ENCODE measurements at places on chromosomes 1 and 21.

DNA sequence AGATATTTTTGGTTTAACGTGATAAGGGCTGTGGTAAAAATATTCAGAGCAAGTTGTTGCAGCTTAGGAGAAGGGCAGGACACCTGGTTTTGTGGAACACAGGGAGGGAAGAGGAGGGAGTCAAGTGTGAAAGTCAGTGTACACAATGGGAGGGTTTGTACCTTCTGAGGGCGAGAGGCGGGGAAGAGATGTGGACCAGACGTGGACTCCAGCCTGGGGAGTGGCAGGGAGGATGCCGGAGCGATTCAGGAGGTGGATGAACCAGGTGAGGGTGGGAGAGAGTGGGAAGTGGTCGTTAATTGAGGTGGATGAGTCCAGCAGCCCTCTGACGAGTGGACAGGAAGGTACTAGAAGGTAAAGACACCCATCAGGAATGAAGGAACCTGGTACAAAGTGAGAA, 52.2 kb upstream of the IRF2BP2 start:
- DNase-seq: no peak

DNA sequence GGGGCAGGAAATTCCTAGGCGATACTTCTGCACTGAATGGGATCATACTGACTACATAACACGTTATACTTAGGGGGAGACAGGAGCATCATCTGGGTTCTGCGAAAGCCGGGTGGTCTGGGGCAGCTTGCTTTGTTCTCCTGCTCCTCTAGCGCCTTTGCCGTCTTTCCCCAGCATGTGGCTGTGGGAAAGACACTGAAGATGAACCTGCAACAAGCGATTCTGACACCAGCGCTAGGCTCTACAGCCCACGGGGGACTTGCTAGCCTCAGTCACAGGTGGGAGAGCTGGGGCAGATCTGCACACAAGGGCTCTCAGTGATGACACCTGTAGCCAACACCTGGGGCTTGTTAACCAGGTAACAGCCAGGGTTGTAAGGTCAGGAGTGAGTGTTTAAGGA, 51.8 kb downstream of the CD46 start:
- DNase-seq: no peak

GRCh38 chr1:245232931-245233330, 78.1 kb downstream of the KIF26B start:
- no peak for DNase-seq

- DNase-seq: no peak
Measured at GRCh38 chr1:198845851-198846250, 207.0 kb downstream of the PTPRC start.

DNA sequence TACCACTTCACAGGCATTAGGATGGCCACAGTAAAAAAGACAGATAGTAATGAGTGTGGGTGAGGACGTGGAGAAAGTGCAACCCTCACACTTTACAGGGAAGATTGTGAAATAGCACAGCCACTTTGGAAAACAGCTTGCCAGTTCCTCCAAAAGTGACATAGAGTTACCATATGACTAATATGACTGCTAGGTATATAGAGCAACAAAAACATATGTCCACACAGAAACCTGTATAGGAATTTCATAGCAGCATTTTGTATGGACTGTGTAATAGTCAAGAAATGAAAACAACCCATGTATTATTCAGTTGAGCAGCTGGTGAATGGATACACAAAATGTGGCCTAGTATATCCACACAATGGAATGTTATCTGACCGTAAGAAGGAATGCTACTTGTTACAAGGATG, 30.4 kb upstream of the LBR start:
- DNase-seq: no peak

- DNase-seq: no peak
Measured at GRCh38 chr21:45918835-45919447, 62.6 kb upstream of the COL6A1 start.

- DNase-seq: no peak
Measured at GRCh38 chr21:18007121-18007520, 188.0 kb upstream of the C21orf91 start.

DNA sequence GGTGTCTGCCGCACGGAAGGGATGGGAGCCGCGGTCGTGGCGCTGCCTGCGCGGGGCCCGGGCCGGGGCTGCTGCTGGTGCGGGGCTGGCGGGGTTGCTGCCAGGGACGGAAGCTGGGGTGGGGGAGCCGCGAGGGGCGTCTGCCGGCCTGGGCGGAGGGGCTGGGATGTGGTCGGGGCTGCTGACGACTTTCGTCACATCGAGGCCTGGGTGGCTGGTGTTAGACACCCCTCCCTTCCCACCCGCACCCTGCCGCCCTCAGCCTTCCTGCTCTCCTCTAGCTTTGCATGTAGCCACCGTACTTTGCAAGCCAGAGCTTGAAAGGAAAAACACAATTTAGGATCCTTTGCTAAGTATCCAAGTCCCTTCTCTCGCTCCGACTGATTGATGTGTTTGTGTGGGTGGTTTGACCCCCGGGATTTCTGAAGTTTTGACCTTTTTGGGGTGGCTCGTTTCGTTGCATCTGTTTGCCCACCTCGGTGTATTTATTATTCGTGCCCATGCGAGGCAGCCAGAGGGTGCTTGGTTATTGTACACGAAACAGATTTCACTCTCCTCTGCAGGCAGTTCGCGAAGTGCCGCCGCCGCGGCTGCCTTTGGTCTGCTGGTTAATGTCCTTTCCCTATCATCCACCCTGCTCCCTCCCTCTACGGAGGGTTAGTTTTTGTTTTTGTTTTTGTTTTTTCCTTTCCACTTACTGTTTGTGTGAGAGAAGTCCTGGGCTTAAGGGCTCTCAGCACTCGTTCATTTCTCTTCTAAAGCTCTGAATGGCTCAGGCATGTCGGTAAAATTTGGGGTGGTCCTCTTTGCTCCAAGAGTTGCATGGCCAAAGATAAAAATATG, 868 bp downstream of the C1orf21 start:
- no peak for DNase-seq

DNA sequence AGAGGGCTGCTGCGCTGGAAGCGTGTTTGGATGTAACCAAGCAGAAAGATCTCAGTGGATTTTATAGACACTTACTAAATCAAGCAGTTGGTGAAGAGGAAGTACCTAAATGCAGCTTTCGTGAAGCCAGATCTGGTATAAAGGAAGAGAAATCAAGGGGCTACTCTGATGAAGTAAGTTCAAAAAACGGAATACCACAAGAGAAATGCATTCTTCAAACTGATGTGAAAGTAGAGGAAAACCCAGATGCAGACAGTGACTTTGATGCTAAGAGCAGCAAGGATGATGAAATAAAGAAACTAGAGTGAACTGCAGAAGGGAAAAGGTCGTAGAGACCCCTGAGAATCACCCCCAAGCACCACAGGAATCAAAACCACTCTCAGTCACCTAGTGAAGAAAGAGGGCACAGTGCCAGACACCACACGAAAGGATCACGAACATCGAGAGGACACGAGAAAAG, 40.8 kb upstream of the NEXN start:
- no peak for DNase-seq

GRCh38 chr1:18681423-18681835, 50.8 kb downstream of the PAX7 start:
- no peak for DNase-seq

GRCh38 chr21:42545317-42545716, 31.7 kb downstream of the SLC37A1 start:
- no peak for DNase-seq

DNA sequence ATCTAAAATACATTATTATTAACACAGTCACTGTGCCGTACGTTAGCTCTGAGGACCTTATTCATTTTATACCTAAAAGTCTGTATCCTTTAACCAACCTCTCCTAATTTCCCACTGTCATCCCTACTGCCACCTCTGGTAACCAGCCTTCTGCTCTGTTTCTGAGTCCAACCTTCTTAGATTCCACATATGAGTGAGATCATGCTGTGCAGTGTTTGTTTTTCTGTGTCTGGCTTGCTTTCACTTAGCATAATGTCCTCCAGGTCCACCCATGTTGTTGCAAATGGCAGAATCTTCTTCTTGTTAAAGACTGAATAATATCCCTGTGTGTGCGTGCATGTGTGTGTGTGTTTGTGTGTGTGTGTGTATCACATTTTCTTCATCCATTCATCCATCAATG, 64.2 kb downstream of the ETS2 start:
- no peak for DNase-seq

DNA sequence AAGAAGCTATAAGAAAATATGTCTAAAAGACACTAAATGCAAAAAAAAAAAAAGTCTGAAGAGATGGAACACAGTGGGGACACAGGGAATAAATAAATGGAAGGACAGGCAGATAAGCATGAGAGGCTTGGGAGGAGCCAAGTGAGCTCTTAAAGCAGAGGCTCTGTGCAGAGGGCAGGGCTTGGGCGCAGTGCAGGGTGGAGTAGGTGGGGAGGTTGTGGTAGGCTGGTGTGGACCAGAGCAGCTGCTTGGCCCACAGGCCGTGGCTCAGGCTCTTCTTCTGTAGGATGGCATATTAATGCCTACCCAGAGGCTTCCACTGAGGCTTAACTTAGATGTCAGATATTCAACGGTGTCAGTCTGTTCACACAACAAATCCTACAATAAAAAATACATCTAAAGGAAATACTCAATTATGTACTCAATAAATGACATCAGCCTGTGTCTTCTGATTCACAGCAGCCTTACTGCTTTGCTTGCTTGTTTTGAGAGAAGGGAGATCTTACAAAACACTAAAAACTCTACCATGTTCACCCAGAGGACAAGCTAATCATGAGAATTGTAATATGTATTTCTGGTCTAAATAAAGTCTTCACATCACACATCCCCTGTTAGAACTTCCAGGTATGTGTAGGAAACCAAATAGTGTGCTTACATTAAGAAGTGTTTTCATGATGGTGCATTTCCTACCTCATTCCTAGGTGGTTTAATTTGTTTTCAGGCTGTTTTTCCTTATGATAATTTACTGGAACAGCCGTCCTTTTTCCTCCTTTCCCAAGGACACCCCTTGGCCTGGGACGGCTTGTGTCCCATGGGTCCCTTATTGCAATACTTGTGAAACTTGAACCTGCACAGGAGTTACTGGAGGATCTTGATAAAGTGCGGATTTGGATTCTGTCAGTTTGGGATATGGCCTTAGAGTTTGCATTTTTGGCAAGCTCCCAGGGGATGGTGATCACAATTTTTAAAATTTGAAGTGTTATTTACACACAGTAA, 24.9 kb downstream of the DIP2A start:
- DNase-seq: no peak

- no peak for DNase-seq
Measured at GRCh38 chr1:184823080-184823479, 68.4 kb upstream of the EDEM3 start.

DNA sequence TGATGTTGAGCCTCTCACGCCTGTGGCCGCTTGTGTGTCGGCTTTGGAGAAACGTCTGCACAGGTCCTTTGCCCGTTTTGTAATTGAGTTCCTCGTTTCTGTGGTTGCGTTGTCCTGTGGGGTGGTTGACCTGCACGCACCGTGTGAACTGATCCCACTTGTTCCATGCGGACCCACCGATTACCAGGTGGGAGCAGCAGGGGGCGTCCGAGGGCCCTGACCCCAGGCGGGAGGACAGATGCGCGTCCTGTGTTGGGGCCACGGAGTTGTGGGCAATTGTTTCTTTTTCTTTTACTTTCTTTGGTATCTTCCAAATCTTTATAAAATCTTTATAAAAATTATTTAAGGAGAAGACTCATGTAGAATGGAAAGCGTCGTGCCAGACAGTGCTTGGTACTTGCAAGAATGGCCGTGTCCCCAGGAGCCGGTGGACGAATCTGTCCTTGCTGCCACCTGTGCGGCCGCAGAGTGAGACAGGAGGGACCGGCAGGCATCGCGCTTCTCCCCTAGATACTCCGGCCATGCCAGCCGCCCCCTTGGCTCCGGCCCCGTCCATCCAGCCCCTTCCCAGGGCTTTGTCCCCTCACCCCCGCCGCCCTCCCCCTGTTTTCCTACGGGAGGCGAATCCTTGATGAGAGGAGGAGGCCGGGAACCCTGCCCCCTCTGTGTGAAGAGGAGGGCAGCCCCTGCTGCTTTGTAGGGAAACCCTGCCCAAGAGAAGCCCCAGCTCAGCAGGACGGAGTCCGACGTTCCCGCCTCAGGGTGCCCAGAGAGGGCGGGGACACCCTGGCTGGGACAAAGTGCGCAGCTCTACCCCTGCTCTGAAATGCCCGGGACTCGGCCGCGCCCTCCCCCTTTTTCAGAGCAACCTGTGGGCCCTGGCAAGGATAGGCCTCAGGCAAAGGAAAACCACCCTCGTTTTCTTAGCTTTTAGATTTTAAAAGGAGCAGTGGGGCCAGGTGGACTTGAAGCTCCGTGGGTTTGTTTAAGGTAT, 41.7 kb downstream of the PRKCZ start:
- DNase-seq: no peak

GRCh38 chr1:3318329-3318728, 136.1 kb upstream of the ARHGEF16 start:
- no peak for DNase-seq

- no peak for DNase-seq
Measured at GRCh38 chr1:232722626-232723025, 82.6 kb upstream of the MAP10 start.

- peak; percentile 51 for DNase-seq
Measured at GRCh38 chr1:193408782-193409293, 222.4 kb upstream of the B3GALT2 start.

Data from omental fat pad (tissue), 4 donors.